ENCODE measurements at places on chromosomes 1 and 21.

DNA sequence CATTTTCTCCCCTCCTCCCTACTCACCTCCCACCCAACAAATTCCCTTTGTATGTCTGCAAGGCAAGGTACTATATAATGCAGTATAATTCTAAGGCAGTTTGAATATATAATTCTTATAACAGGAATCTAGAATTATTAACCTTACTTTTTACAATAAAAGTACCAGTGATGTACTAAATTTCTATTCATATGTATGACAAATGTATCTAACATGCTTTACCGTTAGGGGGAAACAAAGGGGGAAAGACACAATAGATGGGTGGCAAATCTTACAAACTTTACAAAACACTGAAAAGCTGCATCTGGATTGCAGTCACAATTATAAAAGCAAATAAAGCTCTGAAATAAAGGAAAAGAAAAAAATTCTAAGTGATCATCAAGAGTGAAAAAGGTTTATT, 2.3 kb downstream of the PIK3R3 start:
- no peak for DNase-seq

DNA sequence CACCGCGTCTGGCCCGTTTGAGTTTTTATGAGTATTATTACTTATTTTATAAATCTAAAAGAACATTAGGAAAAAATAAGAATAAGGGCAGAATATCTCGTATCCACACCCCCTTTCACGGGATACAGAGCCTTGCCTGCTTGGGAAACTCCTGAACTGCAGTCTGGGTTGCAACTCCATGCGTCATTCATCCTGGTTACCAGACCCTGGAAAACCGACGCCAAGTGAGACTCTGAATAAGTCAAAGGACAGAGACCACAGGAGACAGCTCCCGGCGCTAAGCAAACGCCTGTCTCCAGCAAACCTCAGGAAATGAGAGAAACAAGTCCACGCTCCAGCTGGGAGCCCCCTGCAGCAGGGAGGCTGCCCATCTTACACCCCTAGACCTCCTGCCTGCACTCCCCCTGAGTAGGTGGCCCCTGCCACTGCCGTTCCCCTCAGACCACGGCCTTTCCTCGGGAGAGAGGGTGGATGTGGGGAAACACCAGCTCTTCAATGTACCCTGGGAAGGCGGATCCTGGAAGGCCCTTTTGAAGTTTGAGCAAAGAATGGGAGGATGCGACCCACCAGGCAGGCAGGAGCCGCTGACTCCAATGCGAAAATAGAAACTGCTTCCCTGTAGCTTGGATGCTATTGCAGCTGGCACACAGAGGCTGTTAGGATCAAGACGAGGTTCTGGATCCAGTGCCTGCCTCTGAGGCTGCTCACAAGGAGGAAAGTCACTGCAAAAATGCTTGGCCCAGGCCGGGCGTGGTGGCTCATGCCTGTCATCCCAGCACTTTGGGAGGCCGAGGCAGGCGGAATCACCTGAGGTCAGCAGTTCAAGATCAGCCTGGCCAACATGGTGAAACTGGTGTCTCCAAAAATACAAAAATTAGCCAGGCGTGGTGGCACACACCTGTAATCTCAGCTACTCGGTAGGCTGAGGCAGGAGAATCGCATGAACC, 37.7 kb upstream of the GPR157 start:
- no peak for DNase-seq

- no peak for DNase-seq
Measured at GRCh38 chr1:84957966-84958365, 38.9 kb downstream of the MCOLN2 start.

- DNase-seq: no peak
Measured at GRCh38 chr1:100051401-100051800, 81.3 kb downstream of the SASS6 start.

- DNase-seq: no peak
Measured at GRCh38 chr1:101040666-101041065, 15.1 kb upstream of the DPH5 start.

DNA sequence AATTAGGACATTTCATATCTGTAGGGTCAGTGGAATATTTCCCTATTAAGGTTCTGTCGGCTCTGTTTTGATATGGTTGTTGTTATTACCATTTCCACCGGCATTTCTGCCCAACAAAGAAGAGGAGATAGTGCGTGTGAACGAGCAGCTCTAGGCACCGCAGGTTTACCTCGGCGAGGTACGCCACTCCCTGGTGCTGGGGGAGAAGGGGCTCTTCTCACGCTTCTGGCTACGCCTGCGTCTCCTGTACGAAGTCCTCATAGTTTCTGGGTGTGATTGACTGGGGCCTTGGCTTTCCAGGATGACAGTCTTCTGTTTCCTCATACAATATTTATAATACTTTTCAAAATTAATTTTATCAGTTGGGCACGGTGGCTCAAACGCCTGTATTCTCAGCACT, 54.4 kb upstream of the DIP2A start:
- no peak for DNase-seq

GRCh38 chr1:101357444-101357986, 120.7 kb downstream of the S1PR1 start:
- peak; percentile 74 for DNase-seq

- no peak for DNase-seq
Measured at GRCh38 chr1:214360525-214361164, 79.7 kb downstream of the SMYD2 start.

DNA sequence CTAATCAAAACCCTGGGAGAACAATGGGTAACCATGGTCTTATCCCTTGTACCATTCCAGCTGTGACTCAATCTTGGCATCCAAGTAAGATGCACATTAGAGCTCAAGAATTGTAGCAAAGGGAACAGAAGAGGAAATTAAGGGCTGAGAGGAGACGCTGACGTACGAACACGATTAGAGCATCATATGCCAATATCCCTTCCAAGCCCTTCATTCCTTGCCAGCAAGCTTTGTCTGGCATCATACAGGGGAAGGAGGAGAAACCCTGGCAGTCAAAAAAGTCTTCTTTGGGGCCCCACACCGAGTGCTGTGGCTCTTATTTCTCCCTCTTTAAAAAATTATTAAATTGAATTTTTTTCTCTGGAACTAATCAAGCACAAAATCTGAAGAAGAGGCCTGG, 120.9 kb downstream of the ASTN1 start:
- no peak for DNase-seq

- DNase-seq: no peak
Measured at GRCh38 chr1:118339400-118340124, 154.5 kb upstream of the SPAG17 start.

DNA sequence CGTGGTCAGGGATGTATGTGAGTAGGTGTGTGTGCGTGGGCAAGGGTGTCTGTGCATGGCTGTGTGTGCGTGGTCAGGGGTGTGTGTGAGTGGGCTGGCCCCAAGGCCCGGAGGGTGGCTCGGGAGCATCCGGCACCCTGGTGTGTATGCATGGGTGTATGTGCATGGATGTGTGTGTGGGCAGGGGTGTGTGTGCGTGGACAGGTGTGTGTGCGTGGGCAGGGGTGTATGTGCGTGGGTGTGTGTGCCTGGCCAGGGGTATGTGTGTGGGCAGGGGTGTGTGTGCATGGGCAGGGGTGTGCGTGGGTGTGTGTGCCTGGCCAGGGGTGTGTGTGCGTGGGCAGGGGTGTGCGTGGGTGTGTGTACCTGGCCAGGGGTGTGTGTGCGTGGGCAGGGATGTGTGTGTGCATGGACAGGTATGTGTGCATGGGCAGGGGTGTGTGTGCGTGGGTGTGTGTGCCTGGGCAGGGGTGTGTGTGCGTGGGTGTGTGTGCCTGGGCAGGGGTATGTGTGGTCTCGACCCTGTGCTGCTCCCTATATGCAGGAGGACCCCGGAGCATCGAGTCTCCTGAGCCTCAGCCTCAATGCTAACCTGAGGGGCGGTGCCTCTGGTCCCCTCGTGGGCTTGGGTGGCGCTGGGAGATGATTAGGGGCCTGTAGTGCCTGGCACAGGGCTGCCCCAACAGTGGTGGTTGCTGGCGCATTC, 16.3 kb downstream of the ARHGEF16 start:
- DNase-seq: no peak

DNA sequence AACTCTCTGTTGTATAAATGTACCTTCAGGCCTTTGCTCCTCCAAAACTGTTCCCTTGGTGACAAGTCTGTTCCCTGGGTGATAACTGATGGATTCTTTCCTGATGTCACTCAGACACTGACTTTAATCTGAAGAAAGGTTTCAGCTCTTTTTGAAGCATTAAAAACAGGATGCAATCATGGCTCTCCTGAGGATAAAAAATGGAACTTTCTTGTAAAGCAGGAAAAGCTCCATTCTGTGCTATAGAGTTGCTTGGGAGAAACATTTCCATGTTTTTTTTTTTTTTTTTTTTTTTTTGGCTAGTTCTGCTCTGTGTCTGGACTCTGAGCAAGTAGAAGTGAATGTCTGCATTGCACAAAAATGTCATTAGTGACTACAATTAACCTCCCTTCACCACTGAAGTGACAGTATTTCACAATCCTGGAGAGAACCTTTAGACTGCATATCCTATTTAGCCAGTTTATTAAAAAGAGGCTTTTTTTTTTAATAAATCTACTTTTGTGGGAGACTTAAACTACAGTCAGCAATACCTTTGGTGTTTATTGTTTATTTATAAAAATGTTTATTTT, 101.7 kb upstream of the PRMT6 start:
- DNase-seq: peak; percentile 50

DNA sequence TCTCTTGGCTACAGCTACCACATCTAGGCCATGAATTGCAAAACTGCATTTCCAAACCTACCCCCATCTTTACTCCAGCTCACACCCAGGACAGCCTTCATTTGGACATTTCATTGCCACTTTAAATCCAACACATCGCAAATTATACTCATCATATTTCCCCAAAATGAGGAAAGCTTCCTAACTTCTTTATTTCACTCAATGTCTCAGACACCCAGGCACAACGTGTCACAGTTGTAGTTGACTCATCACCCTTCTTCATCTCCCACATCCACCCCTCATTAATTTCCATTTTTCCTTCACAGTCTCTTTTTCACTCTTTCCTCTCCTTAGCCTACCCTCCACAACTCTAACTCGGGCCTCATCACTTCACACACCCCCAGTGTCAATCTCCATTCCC, 6.7 kb downstream of the OTUD7B start:
- no peak for DNase-seq

GRCh38 chr1:164604541-164604940, 45.6 kb downstream of the PBX1 start:
- DNase-seq: no peak

DNA sequence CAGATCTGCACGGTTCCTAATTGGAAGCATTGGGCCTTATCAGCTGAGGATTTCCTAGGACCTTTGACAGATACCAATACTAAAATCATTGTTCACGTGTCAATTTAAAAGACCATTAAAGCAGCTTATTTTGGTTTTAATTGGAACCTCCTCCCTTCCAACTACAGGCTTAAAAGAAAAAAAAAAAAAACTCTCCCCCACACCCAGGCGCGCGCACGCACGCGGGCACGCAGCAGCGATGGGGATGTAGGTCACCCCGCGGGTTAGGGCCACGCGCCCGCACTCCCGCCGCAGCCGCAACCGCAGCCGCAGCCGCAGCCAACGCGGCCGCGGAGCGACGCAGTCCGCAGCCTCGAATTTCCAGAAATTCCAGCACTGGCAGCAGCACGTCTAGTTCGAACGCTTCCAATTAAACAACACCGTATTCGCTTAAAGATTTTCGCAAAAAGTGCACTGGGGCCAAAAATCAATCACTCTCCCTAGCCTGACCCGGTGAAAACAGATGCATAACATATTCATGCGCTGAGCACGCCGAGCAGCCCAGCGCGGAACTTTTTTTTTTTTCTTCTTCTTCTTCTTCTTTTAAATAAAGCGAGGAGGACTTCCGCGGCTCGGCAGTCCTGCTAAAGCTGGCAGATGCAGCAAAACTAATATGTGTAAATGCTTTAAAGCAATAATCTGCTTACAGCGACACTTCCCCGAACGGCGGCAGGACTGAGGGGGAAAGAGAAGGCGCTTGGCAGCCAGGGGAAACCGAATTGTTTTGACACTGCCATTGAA, 13.3 kb upstream of the BARHL2 start:
- no peak for DNase-seq

- no peak for DNase-seq
Measured at GRCh38 chr21:27502801-27503200, 535.9 kb upstream of the ADAMTS5 start.

DNA sequence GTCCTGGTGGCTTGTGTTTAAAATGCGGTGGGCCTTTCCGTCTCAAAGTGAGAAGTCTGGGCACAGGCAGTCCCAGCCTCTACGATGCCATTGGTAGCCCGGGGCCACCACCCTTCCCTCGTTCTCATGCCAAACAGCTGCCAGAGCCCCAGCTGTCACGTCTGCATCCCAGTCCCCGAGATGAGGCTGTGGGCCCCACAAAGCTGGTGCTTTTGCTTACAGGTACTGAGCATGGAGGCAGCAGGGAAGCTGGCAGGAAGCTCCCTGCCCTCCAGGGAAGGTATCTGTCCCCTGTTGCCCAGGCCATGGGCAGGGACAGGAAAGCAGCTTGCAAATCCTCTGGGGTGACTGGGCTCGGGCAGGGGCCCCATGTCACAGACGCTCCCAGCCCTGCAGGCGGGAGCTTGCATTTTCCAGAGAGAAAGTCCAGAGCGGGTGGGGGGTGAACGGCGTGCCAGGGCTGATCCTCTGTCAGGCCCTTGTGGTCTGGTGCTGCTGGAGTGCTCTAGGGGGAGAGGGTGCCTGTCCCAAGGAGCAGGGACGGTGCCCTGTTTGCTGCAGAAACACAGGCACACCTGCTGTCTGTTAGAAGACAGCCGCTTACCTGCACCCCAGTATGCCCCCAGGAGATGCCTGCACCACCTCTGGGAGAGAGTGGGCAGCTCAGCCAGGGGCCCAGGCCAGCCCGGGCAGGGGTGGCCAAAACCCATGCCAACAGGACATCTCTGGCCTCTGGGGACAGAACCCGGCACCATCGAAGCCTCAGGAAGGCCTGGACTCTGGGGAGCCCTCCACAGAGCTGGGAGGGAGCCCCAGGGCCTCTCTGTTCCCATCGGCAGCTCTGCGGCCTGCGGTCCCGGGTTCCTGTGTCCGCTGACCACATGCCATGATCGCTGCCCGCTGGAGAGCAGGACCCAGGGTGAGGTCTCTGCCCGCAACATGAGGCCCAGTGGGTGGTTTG, 45.9 kb downstream of the SLX9 start:
- DNase-seq: no peak

DNA sequence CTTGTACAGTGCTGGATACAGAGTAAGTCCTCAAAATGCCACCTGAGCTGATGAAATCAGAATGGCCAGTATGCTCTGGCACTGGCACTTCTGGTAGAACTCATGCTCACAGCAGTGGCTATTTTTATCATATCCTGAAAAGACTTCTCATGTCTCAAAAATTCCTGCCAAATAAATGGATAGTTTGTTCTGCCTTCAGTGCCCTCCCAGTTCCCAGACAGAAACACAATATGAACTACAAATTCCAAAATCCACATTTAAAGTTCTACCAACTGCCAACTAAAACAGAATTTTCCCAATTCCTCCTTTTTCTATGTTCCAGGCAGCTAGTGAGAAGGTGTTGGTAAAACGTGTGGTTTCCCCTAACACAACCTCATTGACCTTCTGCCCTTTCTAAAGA, 51.4 kb upstream of the RGS1 start:
- DNase-seq: no peak
